SHP77 (cell line): ENCODE measurements at places on chromosomes 2 and 18.

GRCh38 chr2:100563407-100564247 is 834 bp downstream of the PDCL3 start:
- DNase-seq, result no peak

DNA sequence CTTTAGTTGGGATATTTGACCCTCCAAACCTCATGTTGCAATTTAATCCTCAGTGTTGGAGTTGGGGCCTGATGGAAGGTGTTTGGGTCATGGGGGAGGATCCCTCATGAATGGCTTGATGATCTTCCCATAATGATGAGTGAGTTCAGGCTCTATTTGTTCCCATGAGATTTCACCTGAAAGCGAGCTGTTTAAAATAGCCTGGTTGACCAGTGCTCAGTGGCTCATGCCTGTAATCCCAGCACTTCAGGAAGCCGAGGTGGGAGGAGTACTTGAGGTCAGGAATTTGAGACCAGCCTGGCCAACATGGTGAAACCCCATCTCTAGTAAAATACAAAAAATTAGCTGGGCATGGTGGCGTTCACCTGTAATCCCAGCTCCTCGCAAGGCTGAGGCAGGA is 14.9 kb upstream of the PSME4 start:
- DNase-seq, result no peak

GRCh38 chr18:3055816-3056215 is 42.9 kb upstream of the LPIN2 start:
- no peak for DNase-seq

- DNase-seq, result no peak
Measured at GRCh38 chr2:20129331-20130159, 78.1 kb upstream of the LAPTM4A start.

- DNase-seq, result peak; percentile 85
Measured at GRCh38 chr2:27264753-27265535, 2.1 kb upstream of the SLC30A3 start.

- DNase-seq, result no peak
Measured at GRCh38 chr2:99926986-99927385, 215.4 kb downstream of the AFF3 start.

DNA sequence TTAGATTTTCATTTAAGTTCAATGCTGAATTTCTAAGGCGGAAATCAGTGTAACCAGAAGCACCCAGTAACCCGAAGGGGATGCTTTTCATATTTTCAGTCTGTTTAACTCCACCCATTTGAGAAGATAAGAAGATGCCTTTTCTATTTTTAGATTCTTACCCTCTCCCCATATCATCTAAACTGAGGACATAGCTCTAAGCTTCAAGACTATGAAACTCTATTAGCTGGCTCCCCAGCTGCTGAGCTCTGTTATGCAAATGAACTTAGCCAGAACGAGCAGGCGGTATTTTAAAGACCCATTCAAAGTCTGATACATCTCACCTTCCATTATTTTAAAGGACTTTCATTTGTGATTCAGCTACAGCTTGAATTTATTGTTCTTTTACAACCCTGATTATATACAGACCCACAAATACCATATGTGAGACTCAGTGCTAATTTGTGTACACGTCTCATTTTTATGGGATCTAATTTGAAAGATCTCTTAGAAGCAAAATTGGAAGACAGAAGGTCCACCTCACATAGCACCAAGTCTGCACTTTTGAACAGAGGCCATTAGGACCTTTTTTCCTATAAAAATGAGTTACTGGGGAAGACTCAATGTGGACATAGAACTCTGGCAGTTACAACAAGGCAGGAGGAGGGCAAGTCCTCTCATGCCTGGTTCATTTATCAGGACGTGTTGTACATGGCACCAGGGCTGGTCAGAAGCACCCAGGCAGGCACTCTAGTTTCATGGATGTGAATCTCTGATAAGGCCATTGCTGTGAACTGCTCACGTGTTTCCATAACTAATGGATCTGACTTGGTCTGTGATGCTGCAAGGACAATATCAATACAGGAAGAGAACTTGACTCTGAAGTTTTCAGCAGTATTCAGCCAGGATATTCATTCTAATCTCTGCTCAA is 16.3 kb downstream of the CDC42EP3 start:
- DNase-seq, result no peak

GRCh38 chr2:207375207-207375875 is 154.4 kb upstream of the CREB1 start:
- DNase-seq, result no peak

GRCh38 chr2:233233618-233234230 is 17.7 kb upstream of the ATG16L1 start:
- DNase-seq, result no peak

DNA sequence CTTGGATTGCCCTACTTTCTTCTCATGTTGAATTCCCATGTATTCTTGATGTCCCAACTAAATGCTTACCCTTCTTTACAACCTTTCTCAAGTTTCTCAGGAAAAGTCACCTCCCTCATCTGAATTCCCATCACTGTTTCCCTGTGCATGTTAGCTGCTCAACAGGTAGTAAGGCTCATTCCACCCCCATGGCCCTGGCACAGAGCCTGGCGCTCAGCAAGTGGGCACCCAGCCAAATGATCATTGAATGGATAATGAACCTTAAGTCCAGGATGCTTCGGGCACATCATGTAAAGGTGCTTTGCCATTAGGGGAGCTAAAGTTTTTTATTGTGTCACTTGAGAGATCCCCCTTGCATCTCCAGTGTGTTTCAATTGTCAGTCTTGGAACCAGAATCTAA is 124.0 kb downstream of the PKP4 start:
- no peak for DNase-seq

DNA sequence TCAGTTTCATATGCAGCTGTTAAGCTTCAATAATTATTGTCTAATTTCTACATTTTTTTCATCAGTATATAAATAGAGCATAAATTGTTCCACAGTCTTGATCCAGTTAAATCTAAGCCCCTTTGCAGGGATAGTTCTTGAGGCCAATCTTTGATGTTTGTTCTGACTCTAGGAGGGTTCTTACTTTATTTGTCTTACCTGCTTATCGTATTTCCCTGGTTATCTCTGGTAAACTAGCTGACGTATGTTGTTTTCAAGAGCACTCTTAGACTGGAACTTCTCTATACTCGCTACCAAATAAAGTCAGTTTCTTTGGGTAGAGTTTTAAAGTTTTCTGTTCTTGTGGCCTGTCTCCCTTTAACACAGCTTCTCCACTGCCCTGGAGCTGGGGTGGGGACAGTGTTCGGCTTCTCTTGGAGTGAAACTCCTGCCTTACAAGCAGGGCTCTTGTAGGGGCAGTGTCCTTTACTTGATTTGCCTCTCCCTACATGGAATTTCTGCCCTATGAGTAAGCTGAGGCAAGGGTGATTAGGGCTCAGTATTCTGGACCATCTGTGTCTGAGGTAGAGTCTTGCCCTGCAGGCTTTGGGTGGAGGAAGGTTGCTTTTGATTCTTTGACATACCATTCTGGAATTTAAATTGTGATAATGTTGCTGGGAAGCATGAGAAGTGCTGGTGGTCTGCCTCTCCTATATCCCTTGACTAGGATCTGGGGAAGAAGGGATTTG is 90.3 kb downstream of the PTPN4 start:
- no peak for DNase-seq

DNA sequence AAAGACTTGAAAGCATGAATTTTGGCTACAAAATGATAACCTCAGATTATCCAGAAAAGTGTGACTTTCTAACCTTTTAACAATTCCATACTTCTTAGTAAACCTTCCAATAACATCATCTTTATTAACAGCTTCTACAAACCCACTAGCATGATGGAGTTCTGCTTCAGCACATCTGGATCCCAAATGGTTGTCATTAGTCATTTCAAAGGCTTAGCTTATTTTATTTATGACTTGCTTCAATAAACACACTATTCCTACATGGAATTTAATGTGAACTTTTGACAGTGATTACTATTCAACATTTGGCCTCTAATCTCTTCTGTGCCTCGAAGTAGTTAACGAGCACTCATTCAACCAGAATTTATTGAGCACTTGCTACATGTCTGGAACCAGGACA is 808.3 kb downstream of the TSN start:
- no peak for DNase-seq

DNA sequence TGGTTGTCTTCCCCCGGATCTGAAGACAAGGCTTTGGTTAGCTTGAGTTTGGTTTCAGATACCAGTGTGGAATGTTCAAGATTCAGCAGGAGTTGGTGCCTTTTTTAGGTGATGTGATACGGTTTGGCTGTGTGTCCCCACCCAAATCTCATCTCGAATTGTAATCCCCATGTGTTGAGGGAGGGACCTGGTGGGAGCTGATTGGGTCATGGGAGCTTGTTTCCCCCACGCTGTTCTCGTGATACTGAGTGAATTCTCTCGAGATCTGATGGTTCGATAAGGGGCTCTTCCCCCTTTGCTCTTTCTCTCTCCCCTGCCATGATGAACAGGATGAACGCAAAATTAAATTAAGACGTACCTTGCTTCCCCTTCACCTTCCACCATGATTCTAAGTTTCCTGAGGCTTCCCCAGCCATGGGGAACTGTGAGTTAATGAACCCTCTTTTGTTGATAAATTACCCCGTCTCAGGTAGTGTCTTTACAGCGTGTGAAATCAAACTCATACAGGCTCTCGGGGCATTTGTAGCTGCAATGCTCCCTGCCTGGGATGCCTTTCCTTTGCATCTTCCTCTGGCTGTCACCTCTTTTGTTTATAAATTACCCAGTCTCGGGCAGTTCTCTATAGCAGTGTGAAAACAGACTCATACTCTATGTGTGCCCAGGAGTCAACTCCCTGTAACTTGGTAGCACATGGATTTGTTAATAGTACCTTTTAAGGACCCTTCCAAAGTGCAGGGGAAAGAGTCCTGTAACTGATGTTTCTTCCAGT is 21.3 kb downstream of the PDCD1 start:
- no peak for DNase-seq

GRCh38 chr2:207283356-207283755 is 117.6 kb upstream of the KLF7 start:
- DNase-seq, result no peak

DNA sequence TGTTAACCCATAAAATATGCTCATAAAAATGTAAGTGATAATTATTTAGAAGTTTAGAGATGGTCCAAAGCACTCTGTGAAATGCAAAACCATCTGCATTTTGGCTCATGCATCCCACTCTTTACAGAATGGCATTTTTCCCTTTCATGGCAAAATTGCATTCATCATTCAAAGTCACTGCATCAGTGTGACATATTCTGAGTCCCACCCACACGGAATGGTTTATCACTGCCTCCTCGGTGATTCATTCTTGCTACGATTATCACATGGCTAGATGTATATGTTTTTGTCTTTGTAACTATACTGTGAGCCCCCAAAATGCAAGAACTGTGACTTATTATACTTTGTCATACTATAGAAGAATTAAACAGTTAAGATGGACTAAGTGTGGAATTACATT is 293.0 kb downstream of the LRATD1 start:
- no peak for DNase-seq

DNA sequence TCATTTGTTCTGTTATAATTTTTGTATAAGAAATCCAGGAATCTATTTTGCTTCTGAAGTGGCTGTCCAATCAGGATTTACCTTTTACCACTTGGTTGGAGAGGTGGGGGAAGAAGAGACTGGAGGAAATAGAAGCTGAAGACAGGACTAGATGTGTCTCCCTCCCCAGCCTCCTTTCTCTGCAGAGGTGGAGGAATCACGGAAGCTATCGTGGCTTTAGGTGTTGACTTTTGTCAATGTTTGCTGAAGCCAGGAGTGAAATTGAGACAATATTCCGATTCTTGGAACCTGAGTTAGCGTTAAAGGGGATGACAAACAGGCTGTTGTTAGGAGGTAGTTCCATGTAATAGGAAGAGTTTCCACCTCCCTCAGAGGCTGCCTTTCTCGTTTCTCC is 43.5 kb downstream of the PDCL3 start:
- no peak for DNase-seq

DNA sequence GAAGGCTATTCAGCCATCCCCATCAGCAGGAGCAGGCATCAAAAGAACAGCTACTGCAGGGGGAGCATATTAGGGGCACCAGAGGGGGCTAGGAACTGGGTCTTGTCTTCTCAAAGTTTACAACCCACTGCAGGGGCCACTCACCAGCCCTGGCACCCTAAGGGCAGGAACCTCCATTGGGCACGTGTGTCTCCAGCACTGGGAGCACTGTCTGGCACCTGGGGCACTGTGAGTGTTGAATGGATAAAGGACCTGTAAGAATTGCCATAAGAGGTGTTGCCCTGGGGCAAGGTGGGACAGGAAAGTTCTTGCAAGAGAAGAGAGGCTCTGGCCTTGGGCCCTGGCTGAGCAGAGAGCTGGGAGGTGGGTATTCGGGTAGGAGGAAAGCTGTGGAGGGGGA is 1.4 kb upstream of the STEAP3 start:
- DNase-seq, result no peak

DNA sequence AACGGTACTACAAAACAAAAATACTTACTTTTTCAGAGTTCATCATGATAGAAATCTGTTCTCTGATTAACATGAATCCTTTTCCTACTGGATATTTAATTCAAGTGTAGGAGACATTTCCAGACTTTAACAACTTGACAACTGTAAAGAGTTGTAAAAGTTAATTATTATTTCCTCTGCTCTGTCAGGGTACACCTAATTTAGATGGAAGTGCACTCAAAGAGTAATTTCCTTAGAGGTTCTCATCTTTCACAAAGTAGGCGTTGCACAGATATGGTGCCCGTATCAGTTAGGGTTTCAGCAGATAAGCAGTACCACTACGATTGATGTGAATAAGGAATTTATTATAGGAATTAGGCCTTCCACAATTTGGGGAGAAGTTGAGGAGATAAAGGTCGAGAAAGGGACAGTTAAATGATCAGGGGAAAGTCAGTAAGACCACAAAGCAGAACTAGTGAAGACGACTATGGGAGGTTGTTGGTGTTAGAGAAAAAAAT is 16.2 kb upstream of the PDE11A start:
- no peak for DNase-seq

DNA sequence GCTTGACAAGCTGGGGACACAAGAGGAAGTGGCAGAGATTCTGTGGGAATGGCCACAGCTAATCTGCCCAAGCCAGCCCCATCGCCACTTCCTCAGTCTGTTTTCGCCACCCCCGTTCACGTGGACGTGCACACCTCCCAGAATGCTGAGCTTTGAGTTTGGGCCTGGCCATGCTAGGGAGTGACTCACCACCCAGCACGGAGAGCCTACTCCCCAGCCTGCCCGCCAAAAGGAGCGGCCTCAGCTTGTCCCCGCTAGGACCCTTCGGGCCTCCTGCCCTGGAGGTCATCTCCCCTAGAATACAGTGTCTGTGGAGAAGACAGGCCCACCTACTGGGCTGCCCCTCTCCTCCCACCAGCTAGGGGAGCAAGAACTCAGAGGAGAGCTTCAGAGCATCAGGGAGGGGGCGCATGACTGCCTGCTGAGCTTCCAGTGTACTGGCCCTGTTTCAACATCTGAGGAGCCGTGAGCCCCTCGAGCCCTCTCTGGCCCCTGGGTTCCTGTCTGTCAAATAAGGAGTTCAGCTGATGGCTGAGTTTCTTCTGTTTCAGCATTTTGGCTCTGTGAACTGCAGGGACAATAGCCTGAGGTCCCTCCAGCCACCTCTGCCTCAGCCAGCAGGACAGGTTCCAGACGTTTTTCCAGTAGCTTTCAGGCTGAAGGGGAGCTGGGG is 5.1 kb downstream of the SLC35F6 start:
- DNase-seq, result no peak
